ENCODE measurements at places on chromosomes 11 and 22. TPM values are rescaled to one million over a fixed set of nuclear protein-coding genes. Genes with fewer than 3 reads are reported as not detected.
A peak's percentile ranks its signal among the peaks of the same experiment; 100 is the strongest.

DNA sequence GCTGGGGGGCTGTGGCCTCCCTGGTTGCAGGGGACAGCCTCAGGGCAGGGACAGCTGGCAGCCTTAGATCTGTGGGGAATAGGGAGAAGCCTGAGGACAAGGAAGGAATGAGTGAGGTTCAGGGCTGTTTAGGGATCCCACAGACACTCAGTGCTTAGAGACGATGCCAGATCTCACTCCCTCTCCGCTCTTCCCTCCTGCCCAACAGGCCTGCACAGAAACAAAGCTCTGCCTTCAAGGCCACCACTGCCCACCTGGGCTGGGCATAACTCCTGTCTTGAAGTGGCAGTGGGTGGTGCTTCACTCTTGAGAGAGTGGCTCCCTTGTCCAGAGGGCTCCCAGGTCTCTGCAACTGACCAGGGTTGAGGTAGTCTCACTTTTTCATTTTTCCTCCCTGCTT lies 13.1 kb upstream of the CENATAC start:
- no peak for DNase-seq

DNA sequence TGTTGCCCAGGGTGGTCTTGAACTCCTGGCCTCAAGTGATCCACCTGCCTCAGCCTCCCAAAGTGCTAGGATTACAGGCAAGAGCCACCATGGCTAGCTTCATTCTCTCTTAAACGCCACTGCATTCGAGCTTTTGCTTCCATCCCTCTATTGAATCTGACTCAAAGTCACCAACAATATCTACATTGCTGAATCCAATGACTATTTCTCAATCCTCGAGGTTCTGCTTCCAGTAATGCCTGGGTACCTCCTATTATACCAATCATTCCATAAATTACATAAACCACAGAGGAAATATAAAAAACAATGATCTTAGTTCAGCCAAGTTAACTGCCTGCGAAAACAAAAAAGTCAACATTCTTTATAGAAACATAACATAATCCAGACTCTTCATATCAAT lies 11.9 kb upstream of the NXF1 start:
- no peak for DNase-seq

DNA sequence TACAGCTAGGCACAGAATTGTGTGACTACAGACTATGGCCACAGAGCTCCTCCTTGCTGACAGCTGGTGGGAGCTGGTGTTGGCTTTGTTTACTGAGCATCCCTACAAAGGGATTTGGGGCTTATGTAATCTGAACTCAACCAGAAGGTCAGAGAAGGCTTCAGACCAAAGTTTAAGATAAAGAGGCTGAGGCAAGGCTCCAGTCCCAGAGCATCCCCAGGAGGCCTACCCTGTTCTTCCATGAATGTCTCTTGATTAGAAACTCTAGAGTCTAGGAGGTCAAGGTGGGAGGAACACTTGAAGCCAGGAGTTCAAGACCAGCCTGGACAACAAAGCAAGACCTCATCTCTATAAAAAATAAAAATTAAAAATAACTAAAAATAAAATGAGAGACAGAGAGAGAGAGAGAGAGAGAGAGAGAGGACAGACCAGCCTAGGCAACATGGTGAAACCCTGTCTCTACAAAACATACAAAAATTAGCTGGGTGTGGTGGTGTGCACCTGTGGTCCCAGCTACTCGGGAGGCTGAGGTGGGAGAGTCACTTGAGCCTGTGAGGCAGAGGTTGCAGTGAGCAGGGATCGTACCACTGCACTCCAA lies 125.5 kb upstream of the SERPIND1 start:
- no peak for DNase-seq

DNA sequence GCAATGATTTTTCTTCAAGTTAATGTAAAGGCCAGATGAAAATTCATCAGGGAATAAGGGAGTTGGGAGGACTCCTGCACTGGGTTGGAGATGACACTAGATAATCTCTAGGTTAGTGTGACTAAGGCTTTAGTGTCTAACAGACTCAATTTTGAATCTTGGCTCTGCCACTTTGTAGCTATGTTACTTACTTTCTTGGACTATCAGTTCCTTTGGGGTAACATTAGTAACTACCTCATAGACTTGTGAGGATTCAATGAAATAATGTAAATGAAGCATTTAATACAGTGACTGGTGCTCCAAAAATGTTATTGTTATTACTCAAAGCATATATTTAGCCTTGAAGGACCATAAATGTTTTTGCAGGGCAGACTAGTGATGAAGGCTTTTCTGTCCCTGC lies 9.6 kb upstream of the CCDC89 start:
- DNase-seq, result no peak

- DNase-seq, result no peak
Observed at GRCh38 chr11:77821349-77821851, 456 bp downstream of the AAMDC start.

DNA sequence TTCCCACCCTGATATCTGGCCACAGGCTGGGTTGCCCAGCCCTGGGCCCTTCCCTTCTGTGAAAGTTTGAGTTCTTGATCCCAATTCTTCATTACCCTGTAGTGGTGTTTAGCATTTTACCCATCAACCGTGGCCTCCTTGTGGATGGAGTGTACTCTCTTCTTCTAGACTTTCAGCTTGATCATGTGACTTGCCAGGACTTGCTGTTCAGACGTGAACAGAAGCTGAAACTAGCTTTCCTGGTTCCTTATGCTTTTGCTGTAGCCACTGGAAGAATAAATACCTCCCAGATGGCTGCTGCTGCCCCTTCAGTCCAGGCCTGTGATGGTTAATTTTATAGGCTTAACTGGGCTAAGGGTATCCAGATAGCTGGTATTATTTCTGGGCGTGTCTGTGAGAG lies 32.7 kb upstream of the DAGLA start:
- DNase-seq, result no peak

- no peak for DNase-seq
Observed at GRCh38 chr11:12032968-12033367, 24.5 kb upstream of the DKK3 start.

The PAMR1 gene
- total RNA-seq, result 179 TPM

The TM7SF2 gene
- 9.6 TPM for total RNA-seq

DNA sequence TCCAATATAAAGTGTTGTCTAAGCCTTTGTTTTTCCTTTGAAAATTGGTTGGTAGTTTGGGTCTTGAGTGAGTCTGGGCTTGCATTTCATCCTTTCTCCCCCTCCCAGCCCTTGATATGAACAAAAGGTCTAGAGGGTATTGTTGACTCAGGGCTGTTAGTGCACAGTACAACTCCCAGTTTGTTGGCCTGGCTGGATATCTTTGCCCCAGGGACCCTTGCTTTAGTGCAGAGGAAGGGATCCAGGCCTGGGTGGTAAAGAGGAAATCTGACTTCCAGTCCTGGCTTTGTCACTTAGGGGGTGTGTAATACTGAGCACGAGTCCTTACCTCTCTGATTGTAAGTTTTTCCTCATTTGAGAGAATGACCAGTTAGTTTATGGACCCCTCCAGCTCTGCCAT lies 330.4 kb downstream of the TMEM135 start:
- no peak for DNase-seq

The RRP7A gene
- 14.4 TPM for total RNA-seq

The TPP1 gene
- 48.9 TPM for total RNA-seq

DNA sequence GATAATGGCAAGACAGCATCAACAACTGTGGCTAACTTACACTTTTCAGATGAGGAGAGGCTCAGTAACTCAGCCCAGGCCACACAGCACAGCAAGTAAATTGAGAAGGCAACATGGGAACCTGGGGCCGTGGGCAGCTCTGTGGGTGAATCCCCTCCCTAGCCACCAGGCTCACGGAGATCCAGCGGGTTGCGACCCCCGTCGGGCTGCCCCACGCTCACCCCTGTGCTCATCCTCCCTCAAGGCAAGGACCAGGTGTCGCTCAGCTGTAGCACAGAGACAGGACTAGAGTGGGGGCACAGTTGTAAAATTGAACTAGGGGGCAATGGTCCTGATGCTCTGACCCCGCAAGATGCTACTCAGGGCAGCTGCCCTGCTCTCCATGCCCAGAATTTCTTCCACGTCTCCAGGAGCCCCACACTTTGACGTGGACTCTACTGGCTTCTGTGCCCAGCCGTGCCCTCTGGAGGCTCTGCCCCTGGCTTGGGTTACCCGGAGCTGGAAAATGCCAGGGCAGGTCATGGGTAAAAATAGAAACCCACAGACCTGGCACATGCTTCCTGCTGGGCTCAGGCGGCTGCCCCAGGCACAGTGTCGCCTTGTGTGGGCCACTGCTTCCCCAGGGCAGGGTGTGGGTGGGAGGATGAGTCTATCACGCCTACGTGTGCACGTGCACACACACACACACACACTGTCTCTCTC lies 9.0 kb downstream of the TUBA8 start:
- no peak for DNase-seq

DNA sequence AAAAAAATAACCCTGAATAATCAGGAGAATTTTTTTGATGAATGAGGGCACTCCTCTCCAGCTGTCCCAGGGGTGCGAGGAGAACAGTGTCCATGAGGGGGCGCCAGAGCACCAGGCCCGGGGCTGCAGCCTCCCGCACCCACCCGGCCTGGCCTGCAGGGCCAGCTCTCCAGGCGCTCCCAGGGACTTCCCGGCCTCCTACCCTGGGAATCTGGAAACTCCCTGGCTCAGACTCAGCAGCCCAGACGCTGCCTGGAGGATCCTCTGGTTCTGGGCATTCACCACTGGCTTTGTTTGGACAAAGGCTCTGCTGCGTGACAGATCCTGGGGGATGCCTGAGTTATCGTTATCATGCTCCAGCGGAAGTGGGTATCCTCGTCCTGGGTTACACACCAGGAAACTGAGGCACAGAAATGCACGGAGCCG lies 31.0 kb downstream of the MCM5 start:
- DNase-seq, result peak; percentile 32

- DNase-seq, result no peak
Observed at GRCh38 chr22:17954860-17955587, 69.3 kb downstream of the MICAL3 start.

- DNase-seq, result no peak
Observed at GRCh38 chr22:45554040-45554406, 51.3 kb downstream of the FBLN1 start.

GRCh38 chr11:115930291-115930690 lies 426.1 kb upstream of the CADM1 start:
- no peak for DNase-seq

The MMP8 gene
- total RNA-seq, result 1.3 TPM

- DNase-seq, result no peak
Observed at GRCh38 chr22:26804911-26805539, 147.6 kb downstream of the MIAT start.

- no peak for DNase-seq
Observed at GRCh38 chr11:45045683-45046471, 95.2 kb upstream of the TP53I11 start.

- no peak for DNase-seq
Observed at GRCh38 chr11:68438658-68439259, 21.8 kb upstream of the PPP6R3 start.

- DNase-seq, result peak; percentile 75
Observed at GRCh38 chr11:86818462-86819192, 18.3 kb downstream of the PRSS23 start.
